DMS79 (cell line): ENCODE measurements at places on chromosomes 3 and 15.
A peak's percentile ranks its signal among the peaks of the same experiment; 100 is the strongest.

DNA sequence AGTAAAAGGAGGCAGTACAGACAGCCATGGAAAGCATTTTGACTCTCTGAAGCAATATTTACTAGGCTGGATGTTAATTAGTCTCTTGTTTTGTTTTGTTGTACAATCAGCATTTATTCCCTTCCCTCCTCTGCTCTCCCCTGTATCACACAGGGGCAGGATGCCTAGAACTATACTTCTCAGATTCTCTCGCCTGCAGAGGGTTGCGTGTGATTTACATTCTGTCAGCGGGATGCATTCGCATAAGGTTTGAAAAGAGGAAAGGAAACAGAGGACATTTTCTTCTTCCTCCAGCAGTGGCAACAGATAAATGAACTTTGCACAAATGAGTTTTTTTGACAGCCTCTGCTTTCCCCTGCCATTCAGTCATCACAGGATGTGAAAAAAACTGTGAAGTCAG, 188.3 kb downstream of the RSL24D1 start:
- DNase-seq, result no peak

DNA sequence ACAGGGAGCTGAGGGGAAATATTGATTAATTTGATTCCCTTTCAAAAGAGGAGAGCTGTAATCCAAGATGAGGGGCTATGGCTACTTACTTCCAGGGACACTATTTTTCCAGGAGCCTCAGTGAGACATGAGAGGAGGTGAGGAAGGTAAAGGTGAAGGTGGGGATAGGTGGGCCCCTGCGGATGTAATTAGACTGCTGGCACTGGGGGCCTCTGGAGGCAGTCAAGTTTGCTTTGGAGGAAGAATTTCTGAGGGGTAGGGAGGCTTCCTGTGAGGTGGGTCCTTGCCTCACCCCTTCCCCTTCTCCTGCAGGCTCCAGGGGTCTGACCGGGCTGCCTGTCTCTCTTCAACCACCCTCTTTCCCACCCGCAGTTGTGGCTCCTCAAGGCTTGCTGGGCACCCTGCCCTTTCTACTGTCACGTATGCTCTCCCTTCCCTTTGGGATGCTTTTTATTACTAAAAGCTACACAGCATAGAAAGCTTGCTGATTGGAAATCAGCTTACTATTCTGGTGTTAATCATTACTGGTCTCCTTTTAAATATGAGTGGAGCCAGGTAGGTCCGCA, 22.5 kb downstream of the GASK1A start:
- DNase-seq, result no peak

DNA sequence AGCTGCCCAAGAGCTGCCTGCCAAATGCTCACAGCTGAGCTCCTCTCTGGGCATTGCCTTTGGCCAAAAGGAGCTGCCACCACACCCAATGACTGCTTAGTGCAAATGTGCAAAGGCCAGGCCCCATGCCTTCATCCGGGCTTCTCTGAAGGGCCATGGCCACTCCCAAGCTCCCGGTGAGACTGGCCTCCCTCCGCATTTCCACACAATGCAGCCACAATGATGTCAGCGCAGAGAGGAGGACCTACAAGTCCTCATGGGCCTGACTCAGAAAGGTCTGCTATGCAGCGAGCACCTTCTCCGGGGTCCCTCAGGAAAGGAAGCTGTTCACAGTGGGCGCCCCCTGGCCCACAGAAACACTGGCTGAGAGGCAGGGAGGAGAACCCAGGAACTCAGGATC, 12.7 kb downstream of the OXTR start:
- DNase-seq, result no peak

GRCh38 chr15:72173401-72173800, 24.2 kb downstream of the GRAMD2A start:
- DNase-seq, result no peak

DNA sequence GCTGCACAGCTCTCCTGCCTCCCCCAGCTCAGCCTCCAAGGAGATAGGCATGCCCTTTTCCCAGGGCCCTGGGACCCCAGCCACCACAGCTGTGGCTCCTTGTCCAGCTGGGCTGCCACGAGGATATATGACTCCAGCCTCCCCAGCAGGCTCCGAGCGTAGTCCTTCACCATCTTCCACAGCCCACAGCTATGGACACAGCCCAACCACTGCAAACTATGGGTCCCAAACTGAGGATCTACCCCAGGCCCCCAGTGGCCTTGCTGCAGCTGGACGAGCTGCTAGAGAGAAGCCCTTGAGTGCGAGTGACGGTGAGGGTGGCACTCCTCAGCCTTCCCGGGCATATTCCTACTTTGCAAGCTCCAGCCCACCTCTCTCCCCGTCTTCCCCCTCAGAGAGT, 20.5 kb upstream of the APEH start:
- DNase-seq, result no peak

DNA sequence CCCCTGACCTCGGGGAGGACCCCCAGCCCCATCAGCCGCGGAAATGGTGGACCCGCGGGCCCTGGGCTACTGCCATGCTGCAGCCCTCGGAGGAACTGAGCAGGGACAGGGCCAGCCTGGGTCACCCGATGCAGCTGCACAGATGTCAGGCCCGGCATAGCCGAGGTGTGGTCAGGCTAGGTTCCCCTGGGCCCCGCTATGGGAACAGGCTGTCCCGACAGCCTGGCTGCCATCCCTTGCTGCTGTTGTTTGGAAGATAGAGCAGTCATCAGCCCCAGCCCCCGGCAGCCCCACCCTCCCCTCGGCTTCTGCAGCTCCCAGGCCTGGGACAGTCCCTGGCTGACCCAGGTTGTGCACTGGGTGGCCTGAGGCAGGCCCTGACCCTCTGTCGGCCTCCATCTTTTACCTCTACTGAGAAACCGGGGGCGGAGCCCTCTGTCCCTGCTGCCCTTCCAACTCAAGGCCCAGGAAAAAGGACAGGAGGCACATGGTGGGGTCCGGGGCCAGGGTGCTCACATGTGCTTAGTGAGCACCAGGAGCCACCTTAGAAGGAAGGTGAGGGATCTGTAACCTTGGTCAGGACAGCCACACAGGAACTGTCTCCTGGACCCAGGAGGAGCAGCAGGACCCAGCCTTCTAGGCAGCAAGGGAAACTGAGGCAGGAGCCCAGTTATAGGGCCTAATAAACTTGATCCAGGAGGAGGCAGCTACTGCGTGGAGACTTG, 31.5 kb upstream of the FBLN2 start:
- no peak for DNase-seq

DNA sequence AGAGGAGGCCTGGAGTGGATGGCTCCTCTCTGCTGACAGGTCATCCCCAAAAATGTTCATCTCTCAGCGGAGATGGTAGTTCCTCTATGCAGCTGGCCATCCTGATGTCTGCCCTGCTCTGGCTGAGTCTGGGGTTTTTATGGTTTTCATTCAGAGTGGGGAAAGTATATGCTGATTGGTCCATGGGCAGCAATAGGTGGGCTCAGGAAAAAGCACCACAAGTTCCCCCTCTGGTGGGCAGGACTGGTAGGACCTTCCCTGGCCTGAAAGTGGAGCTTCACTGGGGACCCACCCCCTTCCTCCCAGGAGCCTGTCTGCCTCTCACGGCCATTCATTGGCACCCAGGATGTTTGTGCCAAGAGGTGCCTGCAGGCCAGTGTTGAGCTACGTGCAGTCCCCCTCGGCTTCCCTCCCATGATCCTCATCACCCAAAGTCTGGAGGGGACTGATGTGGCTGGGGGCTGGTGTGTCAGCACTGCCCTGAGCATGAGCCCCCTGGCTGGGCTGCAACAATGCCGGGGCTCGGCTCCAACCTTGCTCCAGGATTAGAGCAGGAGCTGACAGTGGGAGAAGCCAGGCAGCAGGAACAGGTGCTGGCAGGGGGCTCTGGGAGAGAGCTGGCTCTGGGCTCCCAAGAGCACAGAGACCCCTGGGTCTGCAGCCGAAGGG, 13.1 kb upstream of the BLOC1S6 start:
- no peak for DNase-seq

DNA sequence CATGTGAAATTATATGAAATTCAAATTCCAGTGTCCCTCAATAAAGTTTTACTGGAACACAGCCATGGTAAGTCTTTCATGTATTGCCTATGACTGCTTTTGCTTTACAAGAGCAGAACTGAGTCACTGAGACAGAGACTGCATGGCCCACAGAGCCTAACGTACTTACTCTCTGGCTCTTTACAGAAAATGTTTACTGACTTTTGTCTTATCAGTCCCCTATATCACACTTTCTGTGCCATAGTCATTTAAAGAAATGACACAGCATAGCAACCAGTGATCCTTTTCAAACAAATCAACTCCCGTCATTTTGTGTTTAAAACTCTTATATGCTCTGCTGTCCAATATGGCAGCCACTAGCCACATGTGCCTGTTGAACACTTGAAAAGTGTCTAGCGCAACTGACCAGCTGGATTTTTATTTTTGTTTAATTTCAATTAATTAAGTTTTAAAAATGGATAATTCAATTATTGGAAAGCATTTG, 129.7 kb upstream of the CDIN1 start:
- no peak for DNase-seq

DNA sequence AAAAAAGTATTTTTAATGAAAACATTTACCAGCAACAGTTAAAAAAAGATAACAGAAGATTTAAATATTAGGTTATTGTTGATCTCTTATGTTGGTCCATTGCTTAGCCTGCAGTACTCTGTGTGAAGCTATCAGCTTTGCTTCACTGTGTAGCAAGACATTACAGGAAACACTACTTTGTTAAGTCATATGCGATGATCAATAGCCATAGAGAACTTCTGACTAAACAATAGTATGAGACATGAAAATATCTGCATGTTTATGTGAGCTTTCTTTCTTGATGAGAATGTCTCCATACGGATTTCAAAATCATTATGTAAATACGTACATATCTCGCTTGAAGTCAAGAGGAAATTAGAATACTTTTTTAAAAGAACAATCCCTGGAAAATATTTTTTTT, 27.0 kb upstream of the CAPN3 start:
- no peak for DNase-seq

DNA sequence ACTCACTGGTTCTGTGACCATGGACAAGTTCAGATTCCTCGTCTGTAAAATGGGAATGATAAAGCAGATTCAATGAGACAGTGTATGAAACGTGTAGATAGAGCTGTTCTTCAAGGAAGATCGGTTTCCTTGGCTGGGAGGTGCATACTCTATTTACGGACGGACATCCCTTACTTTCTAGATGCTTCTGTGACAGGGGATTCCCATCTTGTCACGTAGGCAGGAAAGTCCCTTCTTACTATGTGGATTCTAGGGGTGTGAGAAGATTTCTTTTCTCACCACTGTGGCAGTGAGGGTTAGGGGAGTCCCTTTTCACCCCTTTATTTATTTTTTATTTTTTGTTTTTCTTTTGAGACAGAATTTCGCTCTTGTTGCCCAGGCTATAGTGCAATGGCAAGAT, 180.9 kb upstream of the TBL1XR1 start:
- no peak for DNase-seq

- DNase-seq, result no peak
Observed at GRCh38 chr15:39667382-39668127, 86.7 kb downstream of the THBS1 start.

DNA sequence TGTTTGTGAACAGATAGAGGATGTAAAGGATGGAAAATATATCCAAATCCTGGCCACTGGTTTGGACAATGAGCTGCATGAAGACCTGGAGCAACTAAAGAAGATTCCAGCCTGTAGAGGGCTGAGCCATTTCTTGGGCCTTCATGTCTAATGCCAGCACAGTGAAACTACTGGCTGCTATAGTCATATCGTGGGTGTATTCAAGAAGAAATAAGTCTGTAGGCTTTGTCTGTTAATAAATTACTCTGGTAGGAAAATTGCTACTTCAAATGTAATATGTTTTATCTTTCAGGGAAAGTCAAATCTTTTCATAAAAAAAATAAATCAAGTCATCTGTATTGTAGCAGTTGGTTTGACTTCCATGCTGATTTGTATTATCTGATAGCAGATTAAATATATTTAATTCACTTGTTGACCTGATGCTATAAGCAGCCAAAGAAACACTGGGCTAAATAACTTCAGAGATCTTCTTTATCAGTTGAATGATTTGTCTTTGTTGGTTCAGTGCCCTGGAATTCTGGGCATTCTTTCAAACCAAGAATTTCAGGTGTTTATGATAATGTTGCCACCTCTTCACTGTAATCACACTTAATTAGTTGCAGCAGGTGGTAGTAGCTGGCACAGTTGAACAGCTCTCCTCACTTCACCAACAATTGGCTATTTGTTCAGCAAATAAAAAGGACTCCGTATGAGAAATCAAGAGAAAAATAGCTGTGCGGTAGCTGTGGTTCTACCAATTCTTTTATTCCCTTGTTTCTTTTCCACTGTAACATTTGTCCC, 1109.5 kb downstream of the NSUN3 start:
- DNase-seq, result no peak

- DNase-seq, result no peak
Observed at GRCh38 chr3:57670543-57670942, 22.3 kb downstream of the DENND6A start.

GRCh38 chr3:55687526-55687925, 200.4 kb upstream of the WNT5A start:
- DNase-seq, result no peak

DNA sequence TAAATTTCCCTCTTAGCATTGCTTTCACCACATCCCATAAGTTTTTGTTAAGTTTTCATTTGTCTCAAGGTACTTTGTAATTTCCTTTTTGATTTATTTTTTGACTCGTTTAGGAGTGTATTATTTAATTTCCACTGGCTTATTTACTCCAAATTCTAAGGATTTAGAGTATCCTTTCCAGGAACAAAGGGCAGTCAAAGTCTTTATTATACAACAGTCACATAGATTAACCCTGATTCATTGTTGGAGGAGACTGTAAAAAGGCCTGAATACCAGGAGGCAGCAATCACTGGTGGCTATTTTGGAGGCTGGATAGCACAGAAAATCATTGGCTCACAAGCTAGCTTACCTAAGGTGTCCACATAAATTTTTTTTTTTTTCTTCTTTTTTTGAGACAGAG, 39.9 kb downstream of the OIP5 start:
- no peak for DNase-seq

DNA sequence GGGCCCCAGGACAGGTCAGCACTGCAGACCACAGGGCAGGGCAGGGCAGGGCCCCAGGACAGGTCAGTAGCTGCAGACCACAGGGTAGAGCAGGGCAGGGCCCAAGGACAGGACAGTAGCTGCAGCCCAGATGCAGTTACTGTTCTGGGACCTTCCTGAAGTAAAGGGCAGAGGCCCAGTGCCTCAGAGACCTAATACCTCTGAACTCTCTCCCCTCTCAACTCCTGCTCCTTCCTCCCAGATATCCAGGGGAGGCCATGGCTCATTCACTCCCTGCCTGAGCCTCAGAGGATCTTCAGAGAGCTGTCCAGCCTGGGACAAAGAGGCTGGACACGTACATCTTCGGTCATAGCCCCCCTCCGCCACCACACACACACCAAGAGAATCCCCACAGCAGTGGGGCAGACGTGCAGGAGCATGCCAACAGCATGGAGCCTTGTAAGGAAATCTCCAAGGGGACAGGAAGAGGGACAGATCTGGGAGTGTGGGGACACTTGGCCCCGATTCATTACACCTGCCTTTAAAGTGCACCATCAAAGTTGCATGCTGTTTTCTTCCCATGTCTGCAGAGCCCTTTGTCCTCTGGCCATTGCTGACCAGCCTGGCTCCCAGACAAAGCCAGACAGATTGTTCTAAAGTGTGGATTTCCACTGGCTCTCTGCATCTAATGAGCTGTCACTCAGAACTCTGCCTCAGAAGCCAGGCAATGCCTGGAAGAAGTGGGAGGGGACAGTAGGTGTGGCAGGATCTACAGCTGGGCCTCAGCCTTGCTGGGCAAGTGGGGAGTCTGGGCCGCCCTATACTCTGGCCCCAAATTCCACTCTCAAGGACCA, 24.2 kb upstream of the BUB1B start:
- no peak for DNase-seq

GRCh38 chr3:184513276-184514170, 48.1 kb upstream of the EPHB3 start:
- peak; percentile 49 for DNase-seq
